ENCODE measurements at places on chromosomes 3 and 15.

- DNase-seq, result no peak
Measured at GRCh38 chr3:162353414-162353813, 856.8 kb downstream of the OTOL1 start.

- no peak for DNase-seq
Measured at GRCh38 chr3:74426571-74426970, 187.9 kb downstream of the CNTN3 start.

DNA sequence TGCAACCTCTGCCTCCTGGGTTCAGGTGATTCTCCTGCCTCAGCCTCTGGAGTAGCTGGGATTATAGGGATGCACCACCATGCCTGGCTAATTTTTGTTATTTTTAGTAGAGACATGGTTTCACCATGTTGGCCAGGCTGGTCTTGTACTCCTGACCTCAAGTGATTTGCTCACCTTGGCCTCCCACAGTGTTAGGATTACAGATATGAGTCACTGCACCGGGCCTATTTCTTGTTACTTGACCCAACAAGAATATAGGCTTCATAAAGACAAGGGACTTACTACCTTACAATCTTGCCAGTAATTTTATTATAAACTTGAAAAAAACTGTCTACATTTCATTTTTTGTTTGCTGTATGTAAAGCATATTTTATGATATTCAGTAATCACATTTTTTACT lies 21.4 kb upstream of the ZBTB47 start:
- DNase-seq, result no peak

GRCh38 chr3:150068440-150069153 lies 97.9 kb upstream of the PFN2 start:
- no peak for DNase-seq

GRCh38 chr15:98983334-98983733 lies 24.3 kb downstream of the PGPEP1L start:
- no peak for DNase-seq

DNA sequence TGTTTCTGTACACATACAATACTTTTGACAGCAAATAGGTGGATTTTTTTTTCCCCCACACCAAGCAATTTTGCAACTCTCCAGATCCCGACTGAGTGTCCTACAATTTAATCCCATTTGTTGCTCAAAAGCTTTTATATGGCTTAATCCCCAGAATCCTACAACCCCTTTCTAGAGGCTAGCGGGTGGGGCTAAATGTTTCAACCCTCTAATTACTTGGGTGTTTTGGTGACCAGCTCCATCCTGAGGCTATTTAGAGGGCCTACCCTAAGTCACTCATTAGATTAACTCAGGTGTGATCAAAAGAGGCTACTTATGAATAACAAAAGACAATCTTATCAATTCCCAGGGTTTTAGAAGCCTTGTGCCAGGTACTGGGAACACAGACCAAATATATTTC lies 21.0 kb upstream of the FBXL2 start:
- DNase-seq, result no peak

GRCh38 chr3:70951316-70951715 lies 632.2 kb downstream of the FOXP1 start:
- DNase-seq, result no peak

DNA sequence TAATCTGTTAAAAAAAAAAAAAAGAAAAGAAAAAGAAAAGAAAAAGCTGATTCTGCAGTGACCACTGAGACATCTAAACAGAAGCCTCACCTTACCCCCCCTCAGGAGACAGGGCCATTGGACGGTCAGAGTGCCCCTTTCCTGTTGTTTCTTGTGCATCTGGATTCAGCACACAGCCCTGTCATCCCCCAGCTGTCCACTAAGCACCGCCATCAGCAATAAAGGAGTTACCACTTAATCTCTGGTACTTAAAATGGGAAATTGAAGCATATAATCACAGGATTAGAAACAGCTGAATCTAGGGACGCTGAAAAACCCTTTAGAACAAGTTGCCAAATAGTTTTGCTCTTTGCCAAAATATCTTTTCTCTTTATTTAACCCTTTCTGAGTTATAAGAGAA lies 62.5 kb downstream of the TRIM69 start:
- no peak for DNase-seq

All from neural crest cell (in vitro differentiated cells).